Cortex of kidney (tissue), 1 donor: ENCODE measurements at places on chromosomes 2 and 18.

- no peak for DNase-seq
Observed at GRCh38 chr18:31143025-31143424, 19.6 kb downstream of the DSC1 start.

DNA sequence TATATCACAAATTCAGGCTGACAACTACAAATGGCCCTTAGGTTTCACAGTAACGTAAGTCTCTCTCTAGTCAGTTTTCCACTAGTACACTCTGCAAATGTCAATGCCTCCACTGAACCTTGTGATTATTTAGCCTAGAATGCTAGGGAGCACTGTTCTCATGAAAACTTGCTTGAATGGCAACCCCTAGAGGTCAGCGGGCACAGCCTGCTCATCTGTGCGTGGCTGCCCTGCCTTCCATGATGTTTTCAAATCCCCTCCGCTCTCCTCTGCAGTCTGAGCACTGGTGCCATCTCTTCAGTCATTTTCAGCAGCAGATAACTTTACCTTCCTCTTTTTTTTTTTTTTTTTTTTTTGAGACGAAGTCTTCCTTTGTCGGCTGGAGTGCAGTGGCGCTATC is 84.1 kb upstream of the GULP1 start:
- DNase-seq: no peak

- no peak for DNase-seq
Observed at GRCh38 chr2:56086336-56086735, 97.5 kb upstream of the CCDC85A start.

DNA sequence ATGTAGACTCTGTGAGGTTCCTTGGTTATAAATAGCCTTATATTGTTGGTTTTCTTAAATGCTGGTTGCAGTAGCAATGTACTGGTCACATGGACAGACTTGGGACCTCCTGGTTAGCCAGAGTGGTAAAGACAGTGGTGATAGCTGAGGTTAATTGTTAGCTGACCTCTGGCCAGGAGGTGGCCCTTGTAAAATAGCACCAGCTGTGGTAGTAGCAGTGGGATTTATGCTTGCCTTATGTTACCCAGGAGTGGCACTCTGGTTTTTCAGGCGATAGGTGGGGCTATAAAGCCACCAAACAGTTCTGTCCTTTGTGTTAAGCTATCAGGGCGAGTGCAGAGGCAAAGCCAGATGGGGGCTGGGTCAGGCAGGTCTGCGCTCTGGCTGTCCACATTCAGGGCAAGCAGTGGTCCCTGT is 94.8 kb upstream of the SRD5A2 start:
- no peak for DNase-seq

- no peak for DNase-seq
Observed at GRCh38 chr18:4232656-4233055, 222.5 kb downstream of the DLGAP1 start.

DNA sequence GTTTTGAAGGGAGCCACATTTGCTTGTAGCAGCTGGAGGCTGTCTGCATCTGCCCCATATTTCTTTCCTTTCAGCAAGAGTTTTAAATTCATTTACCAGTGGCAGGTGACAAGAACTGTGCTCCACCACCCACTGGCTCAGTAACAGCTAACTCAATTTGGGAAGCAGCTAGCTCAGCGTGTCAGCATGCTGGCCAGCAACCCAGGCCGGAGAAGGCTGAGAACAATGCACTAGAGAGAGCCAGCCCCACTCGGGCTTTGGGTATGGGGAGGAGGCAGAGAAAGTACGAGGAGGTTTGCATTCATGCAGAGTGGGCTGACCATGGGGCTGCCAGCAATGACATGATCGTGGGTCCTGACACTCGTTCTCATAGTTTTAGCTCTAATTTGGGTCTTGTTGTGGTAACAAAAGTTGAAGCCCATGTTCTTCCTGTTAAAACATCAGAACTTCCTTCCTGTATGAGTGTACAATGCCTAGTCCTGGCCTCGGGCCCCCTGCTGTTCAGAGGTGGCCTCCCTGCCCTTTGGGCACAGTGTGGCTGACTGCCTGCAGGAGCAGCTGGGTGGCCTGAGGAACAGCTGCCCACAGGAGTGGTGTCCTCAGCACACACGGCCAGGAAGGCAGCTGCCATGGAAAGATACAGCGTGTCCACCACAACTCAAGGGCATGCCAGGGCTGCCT is 23.0 kb downstream of the CDC42EP3 start:
- DNase-seq: no peak

GRCh38 chr2:20443276-20443920 is 3.5 kb upstream of the RHOB start:
- no peak for DNase-seq

GRCh38 chr2:203591642-203592041 is 56.5 kb upstream of the RAPH1 start:
- DNase-seq: no peak

DNA sequence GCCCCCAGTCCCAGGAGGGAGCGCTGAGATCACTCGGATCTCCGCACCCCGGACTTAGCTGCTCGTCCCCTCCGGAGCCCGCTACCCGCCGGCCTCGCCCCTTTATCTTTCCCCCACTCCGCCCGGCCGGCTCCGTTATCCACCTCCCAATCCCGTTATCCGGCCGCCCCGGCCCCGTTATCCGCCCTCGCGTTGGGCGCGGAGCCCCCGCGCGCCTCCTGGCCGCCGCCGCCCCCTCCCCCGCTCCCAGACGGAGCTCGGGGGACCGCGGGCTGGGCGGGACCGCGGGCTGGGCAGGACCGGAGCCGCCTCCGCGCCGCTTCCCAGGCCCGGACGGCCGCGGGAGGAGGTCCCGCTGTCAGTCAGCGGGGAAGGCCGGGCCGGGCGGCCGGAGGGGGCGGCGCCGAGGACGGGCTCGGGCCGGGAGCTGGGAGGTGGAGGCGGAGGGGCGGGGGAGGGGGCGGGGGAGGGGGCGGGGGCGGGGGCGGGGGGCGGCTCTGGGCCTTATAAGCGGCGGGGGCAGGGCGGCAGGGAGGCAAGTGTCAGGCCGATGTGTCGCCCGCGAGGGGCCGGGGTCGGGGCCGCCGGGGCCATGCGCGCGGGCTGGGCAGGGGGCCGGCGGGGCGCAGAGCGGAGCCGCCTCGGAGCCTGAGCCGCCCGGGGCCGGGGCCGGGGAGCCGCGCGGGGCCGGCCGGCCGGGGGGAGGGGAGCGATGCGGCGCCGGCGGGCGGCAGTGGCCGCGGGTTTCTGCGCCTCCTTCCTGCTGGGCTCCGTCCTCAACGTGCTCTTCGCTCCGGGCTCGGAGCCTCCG is at the start of gene PKDCC:
Gene PKDCC, plus strand, starts transcription at position 534 of the 811 bp plus-strand sequence. Its CDS starts 179 bp downstream, at position 713.
- no peak for DNase-seq

DNA sequence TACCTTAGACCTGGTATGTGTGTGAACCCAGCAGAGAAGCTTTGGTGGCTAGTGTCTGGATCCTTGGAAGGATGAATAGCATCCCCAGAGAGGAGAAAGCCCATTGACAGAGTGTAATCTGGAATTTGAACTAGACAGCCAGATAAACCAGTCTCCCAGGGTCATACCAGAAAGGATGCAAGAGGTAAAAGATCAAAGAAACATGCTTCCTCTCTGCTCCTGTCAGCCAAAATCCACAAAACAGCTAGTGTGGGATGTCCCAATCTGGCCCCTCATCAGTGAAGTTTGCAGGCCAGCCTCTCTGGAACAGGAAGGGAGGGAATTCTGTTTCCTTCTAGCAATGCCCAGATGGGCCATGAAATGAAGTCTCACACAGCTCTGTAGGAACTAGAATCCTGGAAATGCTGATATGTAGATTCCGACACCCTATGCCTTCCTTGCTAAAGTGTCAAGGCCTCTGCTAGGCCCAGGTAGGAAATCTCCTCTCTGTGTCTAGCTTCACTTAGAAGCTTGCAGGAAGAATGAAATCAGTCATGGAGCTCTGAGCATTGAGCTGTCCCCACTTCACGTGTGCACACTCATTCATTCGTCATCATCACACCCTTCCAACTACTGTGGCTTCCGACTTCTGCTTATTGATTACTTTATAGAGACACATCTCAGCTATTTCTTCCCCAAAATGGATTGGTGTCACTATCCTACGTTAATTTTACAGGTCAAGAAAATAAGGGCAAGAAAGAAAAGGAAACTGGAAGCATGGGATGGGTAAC is 38.0 kb downstream of the EVA1A start:
- DNase-seq: no peak

- no peak for DNase-seq
Observed at GRCh38 chr2:68750592-68751396, 16.2 kb downstream of the ARHGAP25 start.

DNA sequence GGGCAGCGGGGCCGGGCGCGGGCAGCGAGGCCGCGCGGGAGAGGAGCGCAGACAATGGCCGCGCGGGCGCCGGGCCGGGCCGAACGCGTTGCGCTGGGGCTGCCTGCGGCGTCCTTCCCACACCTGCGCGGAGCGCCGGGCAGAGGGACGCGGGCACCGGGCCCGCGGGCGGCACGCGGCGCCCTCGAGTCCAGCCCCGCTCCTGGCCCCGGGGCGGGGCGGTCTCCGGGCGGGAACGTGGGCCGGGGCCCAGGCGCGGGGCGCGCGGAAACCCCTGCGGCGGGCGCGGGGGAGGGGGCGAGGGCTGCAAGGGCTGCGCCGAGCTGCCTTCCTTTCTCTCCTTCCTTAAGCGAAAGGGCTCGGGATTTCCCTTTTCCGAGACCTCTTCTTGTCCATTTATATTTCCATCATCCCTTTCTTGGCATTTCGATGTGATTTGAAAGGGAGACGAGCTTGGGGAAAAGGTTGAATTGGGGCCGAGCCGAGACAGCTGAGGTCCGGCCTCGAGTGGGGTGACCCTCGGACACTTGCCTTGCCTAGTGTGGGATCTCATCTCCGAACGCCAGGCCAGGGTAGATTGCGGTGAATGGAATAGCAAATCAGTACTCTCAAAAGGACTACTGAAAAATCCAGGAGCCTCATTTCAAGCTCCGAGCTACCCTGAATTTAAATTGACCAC is 676 bp downstream of the KLHL23 start:
- DNase-seq: no peak

GRCh38 chr18:62808123-62808522 is 92.8 kb downstream of the PHLPP1 start:
- no peak for DNase-seq

DNA sequence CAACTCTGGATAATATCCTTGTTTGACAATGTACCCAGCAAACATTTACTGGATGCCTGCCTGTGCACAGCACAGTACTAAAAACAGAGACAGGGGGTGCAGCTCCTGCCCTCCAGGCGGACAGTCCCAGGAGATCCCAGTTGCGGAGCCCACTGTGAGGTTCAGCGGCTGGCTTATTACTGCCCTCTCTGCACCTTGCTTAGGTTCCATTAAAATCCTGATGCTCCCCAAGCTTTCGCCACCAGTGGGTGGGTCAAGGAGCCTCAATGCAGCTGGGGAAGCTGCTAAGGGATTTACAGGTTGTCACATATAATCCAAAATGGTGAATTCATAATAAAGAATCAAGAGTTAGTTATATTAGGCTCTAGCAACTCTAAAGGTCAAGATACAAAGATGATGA is 38.3 kb downstream of the CRACDL start:
- DNase-seq: no peak

DNA sequence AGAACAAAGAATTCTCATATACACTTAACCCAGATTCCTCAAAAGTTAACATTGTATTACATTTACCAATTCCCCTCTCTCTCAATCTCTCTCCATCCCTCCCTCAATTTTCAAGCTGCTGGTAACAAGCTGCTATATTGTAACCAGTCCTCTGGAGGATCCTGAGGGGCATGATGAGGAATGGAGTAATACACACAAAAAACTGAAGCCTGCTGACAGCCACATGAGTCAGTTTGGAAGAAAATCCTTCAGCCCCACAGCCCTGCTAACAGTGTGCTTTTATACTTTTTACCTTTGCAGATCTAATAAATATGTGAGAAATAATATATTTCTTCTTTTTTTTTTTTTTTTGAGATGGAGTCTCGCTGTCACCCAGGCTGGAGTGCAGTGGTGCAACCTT is 165.7 kb upstream of the RAB12 start:
- no peak for DNase-seq
